NT2/D1 (cell line): ENCODE measurements at places on chromosomes 4 and X.

DNA sequence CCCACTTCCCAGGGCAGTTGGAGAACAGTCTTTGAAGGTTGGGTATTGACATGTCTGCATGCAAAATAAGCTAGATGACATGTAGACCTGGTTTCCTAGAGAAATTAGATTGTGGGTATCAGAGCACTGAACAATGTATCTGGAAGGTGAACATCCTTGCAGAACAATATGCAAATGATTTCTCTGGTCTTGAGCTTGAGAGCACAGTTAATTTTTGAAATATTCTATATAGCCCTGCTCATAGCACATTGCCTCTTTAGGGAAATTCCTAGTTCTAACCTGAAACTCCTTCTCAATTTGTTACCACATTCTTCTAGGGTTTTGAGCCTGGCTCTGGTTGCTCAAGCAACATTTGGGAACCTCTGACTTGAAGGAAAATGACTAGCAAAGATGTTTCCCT, 41.6 kb upstream of the LAS1L start:
- no peak for DNase-seq

DNA sequence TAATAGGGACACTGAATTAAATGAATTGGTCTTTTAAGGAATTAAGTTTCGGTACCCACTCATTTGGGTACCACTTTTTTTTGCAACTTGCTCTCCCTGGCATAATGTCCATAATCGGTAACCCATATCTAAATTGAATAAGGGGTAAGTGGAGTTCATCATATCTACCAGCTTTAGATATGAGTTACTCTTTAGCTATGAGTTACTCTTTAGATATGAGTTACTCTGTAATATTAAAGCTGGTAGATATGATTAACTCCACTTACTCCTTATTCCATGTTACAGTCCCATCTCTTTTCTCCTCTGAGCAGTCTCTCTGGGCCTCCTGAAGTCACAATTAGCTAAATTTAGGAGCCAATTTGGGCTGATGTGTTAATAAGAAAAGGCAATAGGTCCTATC, 85.7 kb downstream of the TEX13C start:
- DNase-seq = no peak

- no peak for DNase-seq
Measured at GRCh38 chrX:13167481-13168231, 123.2 kb upstream of the FAM9C start.

DNA sequence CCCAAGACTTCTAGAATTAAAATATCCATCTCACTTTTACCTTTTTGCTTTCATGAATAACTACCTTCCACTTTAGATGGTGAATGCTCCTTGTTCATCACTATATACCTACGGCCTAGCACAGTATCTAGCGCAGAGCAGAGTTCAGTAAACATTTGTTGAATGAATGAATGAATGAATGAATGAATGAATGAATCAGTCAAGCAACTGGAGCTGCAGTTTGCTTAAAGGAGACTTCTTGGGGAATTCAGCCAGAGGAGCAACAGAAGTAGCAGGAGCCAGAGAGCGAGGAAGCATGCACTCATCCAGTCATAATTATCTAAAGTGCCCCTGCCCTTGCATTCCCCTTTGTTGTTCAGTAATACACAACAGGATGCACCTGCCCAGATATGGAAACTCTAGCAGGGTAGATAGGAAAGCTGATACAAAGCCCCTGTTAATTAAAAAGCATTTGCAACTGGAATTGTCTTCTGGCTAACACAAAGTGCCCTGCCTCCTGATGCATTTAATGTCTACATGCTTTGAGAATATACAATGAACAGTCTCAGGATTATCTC, 103.0 kb upstream of the MBNL3 start:
- DNase-seq = no peak

DNA sequence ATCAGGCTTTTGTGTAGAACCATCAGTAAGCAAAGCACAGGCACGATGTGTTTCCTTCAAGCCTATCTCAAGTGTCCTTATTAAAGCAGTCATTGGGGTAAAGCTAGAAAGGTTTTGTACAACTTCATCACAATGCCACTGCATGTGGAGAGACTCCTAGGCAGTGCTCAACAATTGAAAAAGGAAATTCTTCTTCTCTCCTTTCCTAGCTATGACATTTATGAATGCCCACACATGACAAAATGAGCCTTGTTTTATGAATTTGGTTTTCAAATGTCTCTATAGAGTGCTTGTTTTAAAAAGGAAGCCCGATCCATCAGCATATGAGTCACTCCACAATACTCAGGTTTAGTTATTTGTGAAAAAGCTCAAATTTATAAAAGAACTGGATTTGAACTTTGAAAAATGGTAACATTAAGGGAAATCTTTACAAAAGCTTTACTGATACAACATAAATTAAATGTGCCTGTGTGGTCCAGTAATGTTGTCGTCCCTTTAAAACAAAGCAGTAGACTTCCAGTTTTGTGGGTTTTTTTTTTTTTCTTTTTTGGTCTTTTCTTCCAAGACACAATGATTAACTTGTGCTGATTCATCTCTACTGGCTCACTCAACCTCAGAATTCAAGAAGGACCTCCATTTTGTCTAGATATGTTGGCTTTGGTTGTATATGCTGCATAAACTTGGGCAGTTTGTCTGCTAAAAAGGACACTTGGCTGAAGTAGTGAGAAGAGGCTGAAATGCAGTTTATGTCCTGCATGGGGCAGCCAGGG, 273.8 kb downstream of the GASK1B start:
- DNase-seq = no peak

GRCh38 chr4:1577822-1578217, 106.3 kb downstream of the FAM53A start:
- no peak for DNase-seq

DNA sequence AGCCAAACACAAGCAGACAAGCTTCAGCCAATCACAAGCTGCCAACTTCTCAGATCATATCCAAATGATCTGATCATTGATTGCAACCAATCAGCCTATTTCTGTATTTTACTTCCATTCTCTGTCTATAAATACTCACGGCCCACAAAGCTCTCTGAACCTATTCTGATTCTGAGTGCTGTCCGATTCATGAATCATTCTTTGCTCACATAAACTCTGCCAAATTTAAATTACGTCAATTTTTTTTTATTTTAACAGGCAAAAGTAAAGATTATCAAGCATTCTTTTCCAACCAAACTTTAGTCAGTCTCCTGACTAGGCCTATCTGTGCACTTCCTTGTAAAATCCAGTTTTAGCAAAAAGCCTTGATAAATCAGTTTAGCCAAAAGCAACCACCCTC, 1.8 kb upstream of the TCEANC start:
- DNase-seq = no peak
